Activated T-cell treated with anti-CD3 and anti-CD28 coated beads for 1 hour (primary cell): ENCODE measurements at places on chromosomes 6 and 20.

- no peak for DNase-seq
Observed at GRCh38 chr6:107657755-107658461, 166.2 kb downstream of the SCML4 start.

DNA sequence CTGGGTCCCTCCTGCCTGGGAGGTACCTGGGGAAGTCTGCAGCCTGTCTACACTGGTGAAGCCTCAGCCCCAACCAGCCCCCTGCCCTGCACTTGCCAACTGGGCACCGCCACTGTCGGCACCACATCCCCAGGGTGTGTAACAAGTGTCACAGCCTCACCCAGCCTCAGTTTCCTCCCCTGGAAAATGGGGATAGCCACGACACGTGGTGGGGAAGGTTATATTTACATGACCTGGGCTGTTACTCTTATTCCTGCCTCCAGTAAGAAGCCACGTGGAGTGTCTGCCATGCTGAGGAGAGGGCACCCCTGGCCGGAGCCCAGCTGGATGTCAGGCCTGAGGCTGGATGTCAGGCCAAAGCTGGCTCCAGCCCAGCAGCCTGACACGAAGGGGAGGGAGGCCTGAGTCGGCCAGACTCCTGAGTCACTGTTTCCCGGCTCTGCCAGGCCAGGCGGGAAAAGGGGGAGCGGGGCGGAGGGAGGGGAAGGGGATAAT lies 44.9 kb downstream of the SNAI1 start:
- DNase-seq: no peak

GRCh38 chr6:39835821-39836295 lies 43.7 kb downstream of the DAAM2 start:
- DNase-seq: no peak

DNA sequence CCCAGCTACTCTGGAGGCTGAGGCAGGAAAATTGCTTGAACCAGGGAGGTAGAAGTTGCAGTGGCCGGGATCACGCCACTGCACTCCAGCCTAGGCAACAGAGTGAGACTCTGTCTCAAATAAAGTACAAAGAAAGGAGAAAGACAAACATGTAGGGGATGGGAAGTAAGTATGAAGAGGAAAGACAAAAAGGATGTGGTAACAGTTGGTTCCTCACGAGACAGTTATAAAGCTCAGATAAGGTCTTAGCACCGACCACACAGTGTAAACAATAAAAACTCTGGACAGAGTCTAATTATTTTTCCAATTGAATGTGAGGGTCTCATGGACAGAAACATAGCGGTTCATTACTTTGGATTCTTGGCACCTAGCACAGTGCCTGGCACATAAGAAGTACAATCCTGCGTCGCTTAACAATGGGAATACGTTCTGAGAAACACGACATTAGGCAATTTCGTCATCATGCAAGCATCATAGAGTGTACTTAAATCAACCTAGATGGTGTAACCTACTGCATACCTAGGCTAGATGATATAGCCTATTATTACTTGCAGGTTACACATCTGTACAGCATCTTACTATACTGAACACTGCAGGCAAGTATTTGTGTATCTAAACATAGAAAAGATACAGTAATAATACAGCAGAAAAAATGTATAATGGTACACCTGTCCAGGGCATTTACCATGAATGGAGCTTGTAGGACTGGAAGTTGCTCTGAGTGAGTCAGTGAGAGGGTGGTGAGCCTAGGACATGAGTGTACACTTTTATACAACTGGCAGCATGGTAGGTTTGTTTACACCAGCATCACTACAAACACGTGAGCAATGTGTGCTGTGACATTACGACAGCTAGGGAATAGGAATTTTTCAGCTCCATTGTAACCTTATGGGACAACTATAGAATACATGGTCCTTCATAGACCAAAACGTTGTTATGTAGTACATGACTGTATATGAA lies 38.2 kb downstream of the MBOAT1 start:
- DNase-seq: no peak

GRCh38 chr6:43308101-43308989 lies at the start of gene CRIP3:
CRIP3 (minus strand) TSS chr6:43308826; CDS start chr6:43308792, 34 bp downstream.
- peak; percentile 30 for DNase-seq

GRCh38 chr20:22100686-22101085 lies 395.2 kb downstream of the PAX1 start:
- DNase-seq: no peak

DNA sequence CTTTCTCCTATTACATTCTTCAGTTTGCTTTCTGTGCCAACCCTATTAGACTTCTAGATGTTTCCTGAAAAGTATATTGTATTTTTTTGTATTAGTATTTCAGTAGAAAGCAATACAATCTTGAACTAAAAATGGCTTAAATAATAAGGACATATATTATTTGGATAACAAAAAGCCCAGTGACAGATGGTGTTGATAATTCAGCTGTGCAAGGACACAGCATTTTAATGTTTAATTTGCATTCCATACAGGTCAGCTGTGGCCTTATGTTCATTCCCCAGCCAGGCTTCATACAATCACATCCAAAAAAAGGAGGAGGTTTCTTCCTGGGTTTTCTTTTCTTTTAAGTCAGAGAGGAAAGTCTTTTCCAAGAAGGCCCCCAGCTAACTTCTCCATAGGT lies 236.9 kb downstream of the CD109 start:
- DNase-seq: no peak

DNA sequence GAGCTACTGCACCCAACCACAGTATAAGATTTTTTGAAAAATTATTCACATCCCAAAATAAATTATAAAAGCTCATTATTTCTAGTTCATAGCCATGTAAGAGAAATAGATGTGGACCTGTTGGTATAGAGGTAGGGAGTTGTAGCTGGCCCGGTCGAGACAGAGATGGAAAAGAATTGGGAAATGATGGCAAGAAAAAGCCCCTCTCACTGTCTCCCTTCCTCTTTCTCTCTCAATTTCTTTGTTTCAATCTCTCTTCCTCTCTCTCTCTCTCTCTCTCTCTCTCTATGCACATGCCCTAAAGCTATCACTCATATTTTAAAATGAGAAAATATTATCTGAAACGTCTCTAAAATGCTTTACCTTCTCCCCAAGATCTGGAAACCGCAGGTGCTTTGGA lies 80.7 kb upstream of the CD83 start:
- DNase-seq: no peak

DNA sequence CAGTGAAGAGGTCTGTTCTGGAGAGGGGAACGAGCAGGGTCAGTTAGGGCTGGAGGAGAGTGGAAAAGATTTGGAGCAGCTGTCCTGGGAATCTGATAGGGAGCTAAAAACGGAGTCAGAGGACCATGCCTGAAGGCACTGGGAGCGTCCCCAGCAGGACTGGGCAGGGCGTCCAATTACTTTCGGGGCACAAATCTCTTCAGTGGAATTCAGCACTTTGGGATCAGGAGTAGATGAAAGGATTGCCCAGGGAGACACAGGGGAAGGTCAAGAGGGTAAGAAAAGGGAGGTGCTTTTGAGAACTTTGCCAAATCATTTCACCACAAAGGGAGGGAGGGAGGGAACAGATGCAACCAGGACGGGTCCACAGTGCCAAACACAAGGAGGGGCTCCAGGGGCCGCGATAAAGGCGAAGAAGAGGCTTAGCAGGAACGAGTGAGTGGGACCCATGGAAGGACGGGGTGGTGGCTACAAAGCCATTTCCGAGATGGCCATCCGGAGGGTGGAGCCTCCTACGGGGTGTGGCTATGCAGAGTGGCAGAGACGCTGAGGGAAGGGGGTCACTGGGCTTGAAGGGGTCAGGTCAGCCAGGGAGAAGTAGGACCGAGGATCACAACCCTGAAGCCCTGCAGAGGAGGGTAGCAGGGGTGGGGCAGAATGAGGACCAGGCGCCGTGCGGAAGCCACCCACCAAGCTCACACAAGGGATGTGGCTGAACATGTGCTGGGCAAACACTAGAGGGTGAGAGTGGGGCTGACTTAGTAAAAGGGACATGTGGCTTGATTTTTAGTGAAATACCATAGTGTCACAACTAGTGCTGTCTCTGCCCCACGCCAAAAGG lies 180.0 kb upstream of the RREB1 start:
- DNase-seq: no peak

GRCh38 chr6:145263778-145264211 lies 471.5 kb downstream of the EPM2A start:
- no peak for DNase-seq

DNA sequence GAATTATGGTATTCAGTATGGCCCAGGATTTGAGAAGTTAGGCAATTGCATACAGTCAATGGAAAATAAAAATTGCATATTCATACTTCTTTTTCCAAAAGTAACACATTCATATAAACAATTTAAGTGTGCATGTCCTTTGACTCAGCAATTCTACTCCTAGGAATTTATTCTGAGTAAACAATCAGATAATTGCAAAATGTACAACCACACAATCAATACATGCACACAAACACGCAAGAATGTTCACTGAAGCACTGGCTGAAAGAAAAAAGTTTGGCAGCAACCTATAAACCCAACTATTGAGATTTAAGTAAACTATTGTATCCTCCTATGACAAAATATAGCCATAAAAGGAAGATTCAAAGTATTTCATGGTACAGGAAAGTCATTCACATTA lies 1.6 kb downstream of the CYP39A1 start:
- DNase-seq: no peak

- DNase-seq: no peak
Observed at GRCh38 chr6:160106701-160107100, 14.9 kb upstream of the SLC22A1 start.

- DNase-seq: no peak
Observed at GRCh38 chr6:139751179-139751578, 376.7 kb upstream of the CITED2 start.

DNA sequence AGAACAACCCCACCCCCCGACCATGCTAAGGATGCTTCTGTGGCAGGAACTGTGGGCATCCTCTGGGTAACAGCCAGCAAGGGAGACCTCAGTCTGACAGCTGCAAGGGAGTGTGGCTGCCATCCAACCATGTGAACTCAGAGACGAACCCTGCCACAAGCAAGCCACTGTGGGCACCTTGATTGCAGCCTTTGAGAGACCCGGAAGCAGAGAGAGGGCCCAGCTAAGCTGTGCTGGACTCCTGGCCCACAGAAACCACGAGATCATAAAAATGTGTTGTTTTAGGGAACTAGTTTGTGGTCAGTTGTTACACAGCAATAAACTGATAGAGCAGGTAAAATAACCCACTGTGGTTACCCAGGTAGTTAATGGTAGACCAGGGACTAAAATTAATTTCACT lies 414.6 kb downstream of the CDH26 start:
- DNase-seq: no peak

- no peak for DNase-seq
Observed at GRCh38 chr20:31719644-31720485, 2.8 kb downstream of the BCL2L1 start.

DNA sequence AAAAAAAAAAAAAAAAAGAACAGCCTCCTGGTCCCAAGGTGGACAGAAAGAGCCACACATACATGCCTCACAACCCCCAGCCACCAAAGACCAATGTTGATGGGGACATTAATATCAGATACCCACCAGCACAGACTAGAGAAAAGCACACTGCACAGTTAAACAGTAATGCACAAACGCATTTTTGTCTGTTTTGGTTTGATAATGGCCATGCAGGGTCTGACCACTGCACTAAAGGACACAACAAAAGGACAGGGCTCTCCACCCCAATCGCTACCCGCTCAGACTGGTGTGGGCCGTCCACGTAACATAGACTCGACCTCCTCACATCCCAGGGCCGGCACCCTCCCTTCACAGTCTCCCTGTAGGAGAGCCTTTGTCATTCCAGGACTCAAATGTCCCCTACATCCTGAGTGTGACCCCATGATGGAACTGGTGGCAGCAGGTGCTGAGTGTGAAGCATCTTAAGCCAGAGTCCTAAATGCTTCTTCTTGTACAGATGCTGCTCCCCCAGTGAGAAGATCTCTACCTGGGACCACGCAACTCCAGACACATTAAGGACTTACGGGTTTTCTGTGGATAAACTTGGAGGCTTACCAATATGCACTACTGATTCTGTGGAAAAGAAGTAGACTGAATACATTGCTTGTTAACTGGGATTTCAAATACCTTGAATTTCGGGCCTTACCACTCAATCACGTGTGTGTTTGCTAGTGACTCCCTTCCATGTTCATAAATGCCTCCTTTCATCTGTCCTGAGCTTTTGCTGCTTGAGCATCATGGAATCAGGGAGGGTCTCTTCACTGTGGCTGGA lies 28.0 kb downstream of the RRBP1 start:
- DNase-seq: no peak

GRCh38 chr6:126145351-126145750 lies 159.0 kb downstream of the TRMT11 start:
- no peak for DNase-seq

- no peak for DNase-seq
Observed at GRCh38 chr6:67630146-67630545, 1004.9 kb upstream of the ADGRB3 start.

- no peak for DNase-seq
Observed at GRCh38 chr20:58479726-58480440, 35.3 kb downstream of the APCDD1L start.

GRCh38 chr20:47124181-47124717 lies 229.6 kb downstream of the EYA2 start:
- no peak for DNase-seq

DNA sequence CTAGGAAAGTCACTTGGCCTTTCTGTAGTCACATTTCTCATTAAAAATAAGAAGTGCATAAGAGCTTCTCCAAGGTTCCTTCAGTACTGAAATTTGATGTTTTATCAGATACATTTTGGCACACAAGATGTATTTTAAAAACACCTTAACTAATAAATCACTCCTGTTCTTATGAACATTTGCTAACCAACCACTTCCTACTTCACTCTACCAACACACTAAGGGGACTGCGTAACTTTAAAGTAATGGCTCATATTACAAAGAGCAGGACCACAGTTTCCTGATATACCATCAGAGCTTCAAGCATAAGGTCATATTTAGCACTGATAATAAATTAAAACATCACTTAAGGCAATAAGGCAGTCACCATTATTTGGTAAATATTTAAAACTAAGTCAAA lies 104.4 kb downstream of the RALGAPA2 start:
- no peak for DNase-seq
